ENCODE measurements at places on chromosomes 7 and 10.
A peak's percentile ranks its signal among the peaks of the same experiment; 100 is the strongest.

GRCh38 chr7:48518092-48518491, 346.8 kb downstream of the ABCA13 start:
- ATAC-seq, result no peak

DNA sequence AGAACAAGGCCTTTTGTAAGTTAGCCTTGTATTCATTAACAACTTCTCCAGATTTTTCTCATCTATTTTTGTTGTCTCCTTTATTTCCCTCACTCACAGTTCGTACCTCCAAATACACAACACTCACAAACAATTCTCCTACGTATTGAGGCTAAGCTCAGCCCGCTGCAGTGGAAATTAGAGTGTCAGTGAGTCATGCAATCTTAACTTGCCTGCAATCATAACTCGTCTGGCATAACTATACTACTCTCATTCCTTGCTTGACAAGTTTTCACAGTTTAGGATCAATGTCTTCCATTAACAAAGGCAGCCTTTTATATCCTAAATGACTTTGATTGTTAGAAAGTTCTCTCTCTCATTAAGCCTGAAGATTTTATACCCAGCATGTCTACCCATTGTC, 23.8 kb downstream of the TMEM196 start:
- ATAC-seq, result no peak

- ATAC-seq, result no peak
Measured at GRCh38 chr10:88881320-88881719, 1.3 kb downstream of the STAMBPL1 start.

GRCh38 chr7:102188746-102189145, 97.9 kb upstream of the SH2B2 start:
- ATAC-seq, result no peak

DNA sequence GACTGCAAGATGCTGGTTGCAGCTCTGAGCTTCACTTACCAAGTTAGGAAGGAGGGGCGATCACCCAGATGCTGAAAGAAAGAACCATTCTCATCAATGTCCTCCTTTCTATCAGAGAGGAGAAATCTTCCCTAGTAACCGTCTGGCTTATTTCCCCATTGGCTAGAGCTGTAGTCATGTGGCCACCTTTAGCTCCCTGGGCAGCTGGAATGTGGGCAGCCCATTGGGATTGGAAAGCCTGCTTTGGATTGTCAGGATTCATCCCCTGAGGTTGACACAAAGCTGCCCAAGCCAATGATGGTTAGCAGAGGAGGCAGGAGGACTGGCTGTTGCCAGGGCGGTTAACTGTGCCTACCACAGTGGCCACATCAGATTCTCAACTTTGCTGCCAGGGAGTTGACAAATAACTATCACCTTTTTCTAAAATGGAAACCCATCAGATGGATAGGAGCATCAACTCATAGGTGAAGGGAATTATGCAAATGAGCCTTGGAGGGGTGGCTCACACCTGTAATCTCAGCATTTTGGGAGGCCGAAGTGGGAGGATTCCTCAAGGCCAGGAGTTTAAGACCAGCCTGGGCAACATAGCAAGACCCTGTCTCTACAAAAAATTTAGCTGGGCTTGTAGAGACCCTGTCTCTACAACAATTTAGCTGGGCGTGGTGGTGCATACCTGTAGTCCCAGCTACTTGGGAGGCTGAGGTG, 206.4 kb upstream of the GALNT17 start:
- no peak for ATAC-seq

DNA sequence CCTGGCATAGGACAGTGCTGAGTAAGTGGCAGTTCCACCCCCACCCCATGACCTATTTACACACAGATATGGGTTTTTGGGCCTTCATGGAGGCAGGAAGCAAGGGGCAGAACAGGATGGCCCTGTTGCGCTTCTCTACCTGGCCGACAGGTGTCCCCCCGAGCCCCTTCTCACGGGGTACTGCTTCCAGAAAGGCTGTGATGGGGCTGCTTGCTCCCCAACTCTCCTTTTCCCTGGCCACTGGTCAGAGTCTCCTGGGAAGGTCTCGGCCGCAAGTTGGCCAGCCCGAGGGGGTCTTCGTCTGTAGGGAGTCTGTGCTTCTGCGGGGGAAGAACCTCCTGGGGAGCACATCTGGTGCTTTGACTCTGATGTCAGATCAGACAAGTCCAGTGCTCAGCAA, 139.8 kb upstream of the TNS3 start:
- ATAC-seq, result no peak

DNA sequence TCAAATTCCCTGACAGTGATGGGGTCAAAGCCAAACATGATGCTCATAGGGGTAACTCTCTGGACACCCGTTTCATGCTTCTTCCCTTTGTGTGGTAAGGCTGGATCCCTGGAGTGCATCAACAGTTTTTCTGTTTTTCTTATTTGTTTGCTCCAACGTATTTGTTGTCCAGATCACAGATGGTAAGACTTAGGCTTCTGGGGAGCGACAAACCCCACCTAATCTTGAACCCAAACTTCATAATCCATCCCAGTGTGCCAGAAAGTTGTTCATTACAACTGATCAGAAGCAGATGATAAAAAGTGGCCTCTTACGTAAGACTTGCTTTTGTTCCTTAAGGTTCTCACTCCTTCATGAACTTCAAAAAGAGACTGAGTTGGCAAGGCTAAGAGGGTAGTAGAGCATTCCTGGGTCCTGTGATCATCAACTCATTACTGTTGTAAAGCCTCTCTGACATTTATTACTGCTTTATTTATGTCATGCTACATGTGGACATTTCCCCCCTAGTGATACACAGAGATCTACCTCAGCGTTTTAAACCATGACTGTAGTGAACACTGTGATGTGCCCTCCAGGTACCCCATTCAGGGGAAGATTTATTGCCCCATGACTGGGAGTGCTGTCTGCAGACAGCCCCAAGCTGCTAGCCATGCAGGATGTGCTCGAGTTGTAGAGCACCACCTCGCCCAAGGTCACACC, 125.6 kb downstream of the CCDC71L start:
- no peak for ATAC-seq

DNA sequence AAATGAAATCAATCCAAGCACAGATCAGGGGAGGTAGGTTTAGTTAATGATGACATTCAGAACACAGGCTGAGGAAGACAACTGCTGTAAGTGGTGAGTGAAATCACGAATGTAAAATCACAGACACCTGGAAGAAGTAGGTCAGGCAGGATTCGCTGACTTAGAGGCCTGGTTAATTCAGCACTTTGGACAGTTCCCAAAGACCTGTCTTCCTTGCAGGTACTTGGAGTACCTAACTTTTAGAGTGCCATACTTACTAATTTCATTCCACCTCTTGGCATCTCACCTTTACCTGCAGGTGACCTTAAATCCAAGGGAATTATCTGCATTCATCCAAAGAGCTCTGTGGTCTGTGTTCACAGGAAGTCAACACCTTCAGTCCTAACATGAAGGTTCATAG, 822.3 kb downstream of the PHTF2 start:
- ATAC-seq, result no peak

GRCh38 chr10:97321032-97321803, 2.1 kb downstream of the FRAT1 start:
- ATAC-seq, result no peak

DNA sequence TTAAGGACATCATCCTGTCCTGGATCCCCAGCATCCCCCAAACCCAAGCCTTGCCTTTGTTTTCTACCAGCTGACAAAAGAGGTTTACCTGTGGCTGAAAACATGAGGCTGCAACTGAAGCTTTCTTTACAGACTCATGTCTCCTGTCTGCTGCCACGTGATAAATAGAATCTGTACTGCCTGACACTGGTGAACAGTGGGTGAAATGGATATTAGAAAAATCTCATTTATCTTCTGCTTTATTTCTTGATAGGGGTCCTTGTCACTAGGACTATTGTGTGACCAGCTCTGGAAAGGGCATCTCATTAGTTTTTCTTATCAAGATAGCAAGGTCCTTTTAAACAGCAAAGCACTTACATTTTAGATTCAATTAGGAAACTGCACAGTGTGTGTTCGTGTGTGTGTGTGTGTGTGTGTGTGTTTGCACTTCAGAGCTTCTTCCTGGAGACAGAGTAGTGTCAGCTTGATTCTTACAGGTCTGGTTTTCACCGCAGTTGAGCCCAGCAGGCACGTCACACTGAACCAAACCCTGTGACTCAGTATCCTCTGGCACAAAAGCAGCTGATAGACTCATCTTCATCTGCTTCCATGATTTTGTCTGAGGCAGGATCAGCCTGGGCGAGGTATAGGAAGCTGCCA, 373.5 kb upstream of the CELF2 start:
- no peak for ATAC-seq

DNA sequence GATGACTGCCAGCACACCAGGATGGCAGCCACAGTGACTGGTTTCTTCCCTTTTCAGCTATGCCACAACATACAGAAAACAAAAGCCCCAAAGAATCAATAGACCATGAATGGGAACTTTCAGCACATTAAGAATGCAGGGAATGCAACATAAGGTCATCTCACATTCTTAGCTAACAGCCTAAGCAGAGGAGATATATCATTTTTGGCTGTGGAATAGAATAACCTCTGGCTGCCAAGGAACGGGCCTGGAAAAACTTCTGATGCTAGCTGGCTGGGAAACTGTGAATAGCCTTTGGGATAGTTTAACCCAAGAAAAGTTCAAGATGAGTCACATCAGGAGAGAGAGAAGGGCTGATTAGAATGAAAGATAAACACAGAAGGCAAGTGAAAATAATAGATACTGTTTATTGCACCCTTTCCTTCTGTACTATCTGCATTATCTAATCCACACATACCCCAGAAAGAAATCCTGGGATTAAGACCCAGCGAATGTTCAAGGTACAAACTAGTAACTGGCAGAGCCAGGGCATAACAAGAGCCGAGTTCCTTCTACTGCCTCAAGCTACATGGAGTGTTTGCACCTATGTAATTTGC, 169.2 kb downstream of the SEMA3A start:
- ATAC-seq, result no peak

GRCh38 chr7:100965723-100966541, 3.4 kb upstream of the MUC12 start:
- ATAC-seq, result peak; percentile 44

- no peak for ATAC-seq
Measured at GRCh38 chr7:133873187-133873586, 254.0 kb upstream of the LRGUK start.

DNA sequence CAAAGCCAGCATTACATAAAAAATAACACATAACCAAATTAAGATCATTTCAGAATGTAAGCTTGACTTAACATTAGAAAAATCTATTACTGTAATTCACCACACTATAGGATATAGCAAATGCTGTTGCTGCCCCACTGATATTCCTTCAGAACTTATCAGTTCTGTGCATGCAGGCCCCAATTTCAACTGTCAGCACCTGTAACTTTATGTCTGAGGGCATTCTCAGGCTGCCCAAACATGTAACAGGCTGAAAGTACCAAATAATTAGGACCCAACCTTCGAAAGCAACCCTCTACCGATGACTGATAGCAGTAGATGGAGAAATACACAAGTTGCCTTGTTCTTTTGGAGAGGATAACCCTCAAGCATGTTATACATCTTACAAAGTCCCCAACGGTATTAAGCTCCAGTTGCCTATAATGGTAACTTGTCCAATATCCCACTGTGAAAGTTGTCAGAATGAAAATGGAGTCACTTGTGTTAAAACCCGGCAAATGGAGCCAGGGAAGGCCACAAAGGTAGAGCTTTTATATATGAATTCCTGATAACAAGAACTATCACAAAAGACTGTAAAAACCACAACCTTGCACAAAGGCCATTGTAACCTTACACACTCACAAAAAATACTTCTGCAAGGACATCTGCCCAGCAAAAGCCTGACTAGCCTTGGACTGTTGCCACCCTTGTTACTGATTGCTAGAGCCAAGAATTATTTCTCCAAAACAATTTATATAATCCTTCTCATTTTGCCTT, 66.9 kb upstream of the ZNF746 start:
- no peak for ATAC-seq

DNA sequence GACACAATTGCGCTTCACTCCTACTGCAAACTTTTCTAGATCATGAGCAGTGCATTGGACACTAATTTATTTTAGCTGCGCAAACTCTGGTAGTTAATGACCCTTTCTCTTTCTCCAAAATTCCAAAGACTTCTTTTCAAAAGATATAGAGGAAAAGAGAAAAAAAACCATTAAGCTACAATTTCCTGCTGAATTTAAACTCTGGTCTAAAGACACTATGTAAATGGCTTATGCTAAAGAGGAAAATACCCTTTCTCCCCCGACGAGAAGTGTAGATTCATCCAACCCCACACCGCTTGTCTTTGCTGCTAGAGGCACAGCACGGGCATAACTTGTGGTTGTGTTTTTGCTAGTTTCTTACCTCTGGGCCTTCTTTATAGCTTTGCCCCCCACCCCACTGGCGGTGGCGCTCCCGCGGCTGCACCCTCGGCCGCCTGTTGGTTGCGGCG, 84.1 kb downstream of the SNX10 start:
- ATAC-seq, result peak; percentile 45

DNA sequence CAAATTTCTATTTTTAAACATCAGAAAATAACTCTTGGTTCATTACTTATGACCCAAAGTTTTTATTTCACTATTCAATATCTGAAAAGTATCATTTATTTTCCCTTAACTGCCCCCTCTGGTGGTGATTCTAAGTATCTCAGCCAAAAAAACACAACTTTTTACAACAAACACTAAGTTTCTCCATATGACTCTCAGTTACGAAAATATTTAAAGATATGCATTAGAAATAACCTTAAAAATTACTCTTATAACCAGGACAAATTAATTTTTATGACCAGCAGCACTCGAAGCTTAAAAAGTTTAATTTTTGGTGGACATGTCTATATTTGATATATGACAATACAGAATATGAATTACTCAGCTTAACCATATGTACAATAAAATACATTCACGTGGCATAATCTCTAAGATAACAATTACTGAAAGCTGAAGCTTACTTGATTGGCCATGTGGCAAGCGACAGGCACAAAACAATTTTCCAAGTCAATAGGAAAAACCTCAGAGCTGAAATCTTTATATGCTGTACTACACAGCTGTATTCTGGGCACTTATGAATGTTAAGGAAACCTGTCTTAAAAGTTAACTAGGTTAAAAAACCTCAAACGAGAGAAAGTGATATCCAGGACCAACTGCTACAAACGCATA, 2.3 kb downstream of the HNRNPA2B1 start:
- ATAC-seq, result no peak
